NCI-H1105 (cell line): ENCODE measurements at places on chromosomes 3 and 15.

- no peak for DNase-seq
These were observed 13.6 kb downstream of the WNT7A start for GRCh38 chr3:13866041-13866965.

DNA sequence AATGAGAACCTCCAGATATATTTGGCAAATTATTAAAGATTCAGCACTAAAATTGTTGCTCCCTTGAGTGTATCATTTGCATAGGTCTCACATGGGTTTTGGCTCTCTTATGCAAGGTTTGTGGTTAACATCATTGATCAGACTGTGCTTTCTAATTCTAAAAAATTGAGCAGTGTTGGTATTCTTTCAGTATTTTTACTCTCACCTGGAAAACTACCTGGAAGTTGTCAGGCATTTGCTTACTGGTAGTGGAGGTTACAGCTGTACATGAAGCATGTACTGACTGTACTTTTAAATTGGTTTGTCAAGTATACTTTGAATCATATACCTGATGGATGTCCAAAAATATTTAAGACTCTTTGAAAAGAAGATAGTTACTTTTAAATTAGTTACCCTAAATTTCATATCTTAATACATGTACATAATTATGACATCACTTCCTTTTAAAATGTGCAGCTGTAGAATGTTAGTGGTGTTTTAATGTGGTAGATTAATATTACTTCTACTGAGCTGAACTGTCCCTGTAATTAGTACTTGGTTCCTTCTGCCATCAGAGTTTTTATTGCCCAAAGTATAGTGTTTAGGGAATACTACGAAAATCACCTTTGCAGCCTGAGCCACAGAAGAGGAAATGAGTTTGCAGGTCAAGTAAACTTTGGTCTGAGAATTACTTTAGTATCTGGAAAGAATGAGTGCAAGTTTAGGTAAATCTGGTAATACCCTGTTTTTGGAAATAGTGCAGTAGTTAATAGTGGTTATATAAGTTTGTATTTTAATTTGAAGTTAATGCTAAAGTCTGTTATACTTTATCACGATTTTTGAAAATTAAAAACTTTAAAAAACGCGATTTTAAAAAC, 2.8 kb downstream of the CHD2 start:
- DNase-seq, result no peak

DNA sequence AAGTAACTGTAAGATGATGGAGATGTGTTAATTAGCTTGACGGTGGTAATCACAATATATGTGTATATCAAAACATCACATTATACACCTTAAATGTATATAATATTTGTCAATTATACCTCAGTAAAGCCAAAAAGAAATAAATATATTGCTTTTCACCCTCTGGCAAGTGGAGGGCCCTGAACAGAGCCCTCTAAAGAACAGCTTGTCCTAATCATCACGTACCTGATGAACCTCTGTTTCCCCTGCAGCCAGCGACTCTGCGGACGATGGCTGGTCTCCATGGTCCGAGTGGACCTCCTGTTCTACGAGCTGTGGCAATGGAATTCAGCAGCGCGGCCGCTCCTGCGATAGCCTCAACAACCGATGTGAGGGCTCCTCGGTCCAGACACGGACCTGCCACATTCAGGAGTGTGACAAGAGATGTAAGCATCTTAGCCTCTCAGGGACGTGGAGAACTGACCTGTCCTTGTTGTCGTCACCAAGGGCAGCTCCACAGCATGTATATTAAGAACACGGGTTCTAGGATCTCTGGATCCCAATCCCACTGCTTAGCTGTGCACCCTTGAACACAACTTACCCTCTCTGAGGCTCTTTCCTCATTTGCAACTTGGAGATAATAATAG, 6.3 kb downstream of the THBS1 start:
- no peak for DNase-seq

DNA sequence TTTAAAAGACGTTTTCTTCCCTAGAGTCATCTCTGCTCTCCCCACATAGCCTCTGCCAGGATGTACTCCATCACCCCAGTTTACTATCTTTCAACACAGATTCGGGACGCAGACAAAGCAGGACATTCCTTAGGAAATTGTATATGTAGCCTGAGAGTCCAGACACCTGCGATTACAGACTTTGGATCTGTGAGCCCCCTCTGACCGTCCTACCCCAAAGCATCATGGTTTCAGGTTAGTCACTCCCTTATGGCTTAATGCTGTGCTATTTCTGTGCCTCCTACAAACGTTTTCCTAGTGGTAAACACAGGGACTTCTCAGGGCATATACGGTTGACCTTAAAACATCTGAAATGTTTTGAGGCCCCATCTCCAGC, 234.0 kb upstream of the BHLHE40 start:
- DNase-seq, result no peak

DNA sequence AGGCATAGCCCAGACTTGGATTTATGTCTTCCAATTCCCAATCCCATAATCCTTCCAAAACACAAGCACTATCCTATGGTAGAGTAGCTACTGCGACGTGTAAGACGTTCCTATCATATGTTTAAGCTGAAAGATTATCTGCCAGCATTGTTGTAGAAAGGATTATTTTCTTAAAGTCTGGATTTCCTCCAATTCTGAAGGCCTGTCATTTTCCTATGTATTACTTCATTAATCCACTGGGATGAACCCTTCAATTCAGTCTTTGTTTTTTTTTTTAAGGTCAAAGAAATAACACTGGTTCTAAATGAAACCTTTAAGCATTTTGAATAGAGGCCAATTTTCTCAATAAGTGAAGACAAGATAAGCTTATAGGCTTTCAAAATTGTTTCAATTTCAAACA, 289.0 kb downstream of the SLC9A9 start:
- DNase-seq, result no peak

DNA sequence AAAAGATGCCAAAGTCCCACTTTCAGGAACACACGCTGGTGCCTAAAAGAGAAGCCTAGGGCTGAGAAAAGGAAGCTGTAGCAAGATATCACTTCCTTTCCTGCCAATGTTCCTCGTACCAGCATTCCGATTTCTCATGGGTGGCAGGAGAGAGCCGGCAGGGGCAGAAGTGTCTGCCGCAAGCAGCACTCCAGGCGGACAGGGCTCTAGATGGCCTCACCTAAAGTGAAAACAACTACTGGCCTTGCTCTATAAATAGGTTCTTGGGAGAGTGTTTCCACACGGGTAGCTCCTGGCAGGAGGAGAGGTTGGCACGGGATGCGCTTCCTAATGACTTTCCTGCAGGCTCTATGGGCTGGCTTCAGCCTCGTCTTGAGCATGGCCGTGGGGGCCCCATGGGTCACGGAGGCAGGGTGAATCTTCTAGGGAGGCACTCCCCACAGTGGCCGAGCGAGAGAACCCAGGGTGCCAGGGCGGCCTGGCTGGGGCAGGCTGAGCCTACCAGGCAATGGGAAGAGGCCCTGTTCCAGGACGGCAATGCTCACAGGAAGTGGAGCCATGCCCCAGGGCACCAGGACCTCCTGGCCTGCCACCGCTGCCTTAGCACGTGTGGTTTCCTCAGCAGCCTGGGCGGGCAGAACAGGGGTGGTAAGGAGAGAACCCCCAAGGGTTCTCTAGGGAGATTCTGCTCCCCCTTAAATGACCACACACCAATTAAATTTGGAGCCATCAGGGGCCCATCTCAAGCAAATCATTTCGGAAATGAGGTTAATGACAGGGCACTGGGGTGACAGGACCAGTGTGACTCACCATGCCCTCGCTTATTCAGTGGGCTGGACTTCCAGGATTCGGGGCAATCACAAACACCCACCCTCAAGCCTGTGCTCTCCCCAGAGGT, 14.6 kb upstream of the DUSP7 start:
- no peak for DNase-seq

- no peak for DNase-seq
These were observed 12.1 kb downstream of the KIF9 start for GRCh38 chr3:47270526-47270925.

DNA sequence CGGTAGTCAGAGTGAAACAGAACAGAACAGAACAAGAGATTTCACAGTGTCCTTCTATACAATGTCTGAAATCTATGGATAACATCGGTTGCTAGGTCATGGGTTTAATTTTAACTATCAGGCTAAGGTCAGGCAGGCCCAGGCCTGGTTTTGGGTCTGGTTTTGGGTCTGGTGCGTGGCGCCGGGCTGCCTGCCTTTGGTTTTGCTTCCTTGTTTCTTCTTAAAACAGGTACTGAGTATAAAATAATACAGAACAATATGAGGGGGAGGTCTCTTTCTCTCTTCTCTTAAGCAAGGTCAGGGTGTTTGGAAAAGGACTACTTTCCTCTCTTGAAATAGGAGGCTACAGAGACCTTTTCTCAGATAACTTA, 1.4 kb downstream of the AEN start:
- no peak for DNase-seq

DNA sequence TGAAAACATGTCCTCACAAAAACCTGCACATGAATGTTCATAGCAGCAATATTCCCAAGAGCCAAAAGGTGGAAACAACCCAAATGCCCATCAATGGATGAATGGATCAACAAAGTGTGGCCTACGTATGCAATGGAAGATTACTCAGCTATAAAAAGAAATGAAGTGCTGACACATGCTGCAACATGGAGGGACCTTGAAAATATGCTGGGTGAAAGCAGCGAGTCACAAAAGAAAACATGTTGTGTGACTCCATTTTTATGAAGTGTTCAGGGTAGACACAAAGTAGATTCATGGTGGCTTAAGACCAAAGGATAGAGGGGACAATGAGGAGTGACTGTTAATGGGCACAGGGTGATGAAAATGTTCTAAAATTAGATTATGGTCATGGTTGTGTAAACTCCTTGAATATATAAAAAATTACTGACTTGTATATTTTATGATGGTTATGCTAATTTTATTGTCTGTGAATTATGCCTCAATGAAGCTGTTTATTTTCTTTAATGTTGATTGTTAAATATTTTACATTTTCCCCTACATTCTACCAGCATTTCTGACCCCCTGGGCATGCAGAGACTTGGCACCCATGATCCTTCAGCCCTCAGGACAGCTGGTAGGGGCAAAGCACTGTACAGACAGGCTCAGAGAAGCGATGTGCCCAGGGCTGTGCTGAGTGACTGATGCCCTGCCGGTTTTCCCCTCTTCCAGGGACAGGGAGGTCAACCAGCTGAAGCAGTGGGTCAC, 37.8 kb downstream of the CFAP100 start:
- DNase-seq, result no peak

GRCh38 chr15:70955151-70955550, 62.5 kb downstream of the LRRC49 start:
- no peak for DNase-seq

DNA sequence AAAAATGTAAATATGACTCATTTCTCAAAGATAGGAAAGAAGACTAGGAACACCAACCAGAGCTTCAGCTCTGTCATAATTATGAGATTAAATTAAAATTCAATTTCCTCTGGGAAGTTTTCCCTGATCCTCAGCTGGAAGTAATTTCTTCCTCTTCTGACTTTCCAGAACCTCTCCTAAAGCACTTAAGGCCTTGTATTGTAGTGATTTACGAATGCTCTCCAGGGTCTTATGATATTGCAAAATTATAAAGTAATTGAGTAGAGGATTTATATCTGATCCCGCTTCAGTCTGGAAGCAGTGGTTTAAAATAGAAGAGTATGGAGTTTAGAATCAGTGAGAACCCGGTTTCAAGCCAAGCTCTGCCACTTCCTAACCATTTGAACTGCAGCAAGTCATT, 279.8 kb downstream of the ZPLD1 start:
- DNase-seq, result no peak

- DNase-seq, result peak; percentile 97
These were observed 1.9 kb upstream of the NLGN1 start for GRCh38 chr3:173395412-173396181.

DNA sequence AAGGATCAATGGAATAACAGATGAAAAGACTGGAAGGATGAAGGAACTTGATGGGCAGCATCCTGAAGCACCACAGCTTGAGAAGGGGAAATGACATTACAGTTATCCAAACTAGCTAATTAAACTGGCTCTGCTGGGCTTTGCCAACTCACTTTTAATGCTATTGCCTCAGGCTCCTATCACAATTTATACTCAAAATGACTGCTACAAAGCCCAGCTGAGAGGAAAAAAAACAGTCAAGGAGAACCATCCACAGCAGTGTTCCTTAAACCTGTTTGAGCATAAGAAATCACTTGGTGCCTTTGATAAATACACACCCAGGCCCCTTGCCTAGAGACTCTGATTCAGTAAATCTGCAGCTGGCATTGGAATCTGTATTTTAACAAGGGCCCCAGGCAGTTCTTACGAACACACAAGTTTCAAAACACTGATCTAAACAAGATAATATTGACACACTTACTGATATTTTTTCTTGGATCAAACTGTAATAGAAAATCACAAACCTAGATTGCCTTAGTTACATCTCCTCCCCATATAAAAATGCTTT, 85.8 kb downstream of the MB21D2 start:
- DNase-seq, result no peak

DNA sequence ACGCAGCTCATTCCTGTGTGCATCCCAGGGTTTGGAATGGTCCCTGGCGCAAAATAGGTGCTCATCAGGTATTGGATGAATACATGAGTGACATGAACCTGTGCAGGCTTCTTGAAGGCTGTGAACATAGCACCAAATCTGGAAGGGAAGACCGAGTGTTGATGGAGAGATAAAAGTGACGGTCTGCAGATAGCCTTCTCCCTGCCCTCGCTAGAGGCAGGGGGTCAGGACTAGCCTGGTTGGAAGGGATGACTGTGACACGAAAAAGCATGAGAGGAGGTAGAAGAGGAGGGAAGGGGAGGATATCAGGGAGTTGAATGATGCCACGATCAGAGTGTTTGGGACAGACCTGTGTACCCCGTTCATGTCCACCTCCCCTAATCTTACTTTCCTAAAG, 267.1 kb downstream of the XXYLT1 start:
- no peak for DNase-seq

GRCh38 chr15:90412356-90413194, 24.5 kb downstream of the IQGAP1 start:
- DNase-seq, result peak; percentile 1

DNA sequence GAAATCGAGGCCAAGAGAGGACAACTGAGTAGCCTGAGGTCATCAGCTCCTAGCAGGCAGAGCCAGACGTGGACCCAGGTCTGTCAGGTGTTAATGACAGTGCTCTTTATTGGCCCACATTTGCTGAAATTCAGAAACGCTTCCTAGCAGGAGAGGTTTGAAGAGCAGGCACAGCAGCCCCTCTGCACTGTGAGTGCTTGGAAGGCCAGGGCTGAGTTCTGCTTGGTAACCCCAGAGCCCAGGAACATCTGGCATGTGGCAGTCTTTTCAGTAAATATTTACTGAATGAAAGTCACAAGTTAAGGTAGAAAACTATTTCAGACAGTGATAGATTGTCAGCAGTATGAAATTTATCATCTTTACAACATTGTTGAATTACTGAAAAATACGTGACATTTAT, 102.4 kb downstream of the PLCL2 start:
- no peak for DNase-seq

DNA sequence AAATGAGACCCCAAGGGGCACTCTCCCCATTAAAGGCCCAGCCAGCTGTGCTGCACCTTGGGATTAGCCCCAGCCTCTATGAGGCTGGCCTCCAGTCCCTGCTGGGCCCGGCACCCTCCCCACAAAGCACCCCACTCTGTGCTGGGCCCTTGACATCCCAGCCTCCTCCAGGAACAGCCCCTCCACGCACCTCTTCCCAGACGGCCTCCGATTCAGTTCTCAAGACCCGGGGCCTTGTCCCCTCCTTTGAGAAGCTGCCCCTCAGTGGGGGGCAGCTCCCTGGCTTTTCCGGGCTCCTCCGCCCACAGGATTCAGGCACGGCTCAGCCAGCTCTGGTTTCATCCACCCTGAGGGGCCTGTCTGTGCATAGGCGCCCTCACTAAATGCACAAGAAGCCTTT, 144.1 kb downstream of the LRRK1 start:
- no peak for DNase-seq
